Activated naive CD8-positive, alpha-beta T cell treated with anti-CD3 and anti-CD28 coated beads, Interleukin-2, amount 50 U/mL, for 16 hours (primary cell): ENCODE measurements at places on chromosomes 11 and 22.

DNA sequence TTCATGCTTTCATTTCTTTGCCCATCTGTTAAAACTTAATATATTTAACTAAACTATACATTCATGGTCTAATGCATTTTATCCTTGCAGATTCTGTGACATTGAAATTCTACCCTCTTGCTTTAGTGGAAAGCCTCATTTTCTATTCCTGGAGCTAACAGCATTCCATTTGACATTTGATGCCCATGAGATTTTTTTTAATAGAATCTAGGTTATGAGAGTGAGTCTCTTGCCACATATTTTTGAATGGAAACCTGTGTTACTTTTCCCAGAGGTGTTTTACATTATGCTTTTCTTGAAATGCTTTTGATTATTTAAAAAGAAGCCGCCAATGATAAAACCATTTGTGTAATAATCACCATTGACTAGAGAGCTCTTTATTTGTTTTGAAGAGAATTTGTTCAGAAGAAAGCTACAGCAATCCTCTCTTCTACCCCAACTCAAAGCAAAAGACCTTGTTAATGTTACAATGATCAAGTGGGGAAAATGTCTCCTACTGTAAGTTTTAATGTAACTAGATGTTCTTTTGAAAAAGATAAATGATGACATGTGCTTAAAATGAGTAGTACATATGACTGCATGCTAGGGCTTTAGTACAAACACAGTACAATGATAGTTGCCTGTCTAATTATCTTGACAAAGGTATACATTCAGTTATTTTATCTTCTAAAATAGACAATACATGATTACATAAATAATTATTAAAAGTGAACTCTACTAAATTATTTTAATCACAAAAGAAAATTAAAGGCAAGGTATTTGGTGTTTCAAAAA lies 67.3 kb downstream of the GAS2 start:
- DNase-seq, result no peak

GRCh38 chr11:117690484-117691217 lies 106.4 kb downstream of the DSCAML1 start:
- DNase-seq, result no peak

GRCh38 chr22:19705181-19705934 lies 8.9 kb upstream of the SEPTIN5 start:
- DNase-seq, result no peak

DNA sequence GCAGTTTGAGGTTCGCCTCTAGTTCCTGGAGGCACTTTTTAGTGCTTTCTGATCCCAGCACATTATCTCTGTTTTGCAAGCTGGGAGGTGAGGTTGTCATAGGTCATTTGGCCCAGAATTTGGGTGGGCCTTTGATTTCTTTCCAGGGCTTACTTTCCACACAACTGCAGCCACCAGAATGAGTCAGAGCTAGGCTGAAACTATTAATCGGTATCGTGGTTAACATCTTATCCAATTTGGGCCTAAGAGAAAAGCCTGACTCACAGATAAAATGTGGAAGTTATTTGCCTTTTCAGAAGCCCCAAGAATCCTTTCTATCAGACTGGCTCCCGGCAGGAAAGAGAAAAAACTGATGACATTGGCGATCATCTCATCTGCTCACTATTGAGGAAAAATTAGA lies 166.4 kb downstream of the KIRREL3 start:
- no peak for DNase-seq

GRCh38 chr22:48537343-48537680 lies 1290.4 kb downstream of the BRD1 start:
- no peak for DNase-seq

DNA sequence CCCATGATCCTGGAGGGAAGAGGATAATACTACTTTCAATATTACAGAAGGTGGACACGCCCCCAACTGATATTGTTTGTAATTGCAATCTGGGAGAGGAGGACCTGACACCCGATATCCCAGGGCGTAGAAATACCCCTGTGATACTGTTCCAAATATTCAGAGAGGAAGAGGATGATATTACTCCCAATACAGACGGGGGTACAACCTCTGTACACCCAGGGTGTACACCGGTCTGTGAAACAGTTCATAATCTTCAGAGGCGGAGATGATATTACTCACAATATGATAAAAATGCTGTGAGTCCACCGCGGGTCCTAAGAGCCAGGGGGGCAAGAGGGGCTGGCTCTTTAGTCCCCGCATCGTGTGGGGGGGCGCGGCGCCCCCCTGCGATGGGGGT lies 57.2 kb upstream of the ALDH3B2 start:
- no peak for DNase-seq

- DNase-seq, result no peak
These were observed 1.8 kb upstream of the DUSP8 start for GRCh38 chr11:1573903-1574237.

GRCh38 chr11:7677071-7677470 lies 3.8 kb upstream of the CYB5R2 start:
- DNase-seq, result no peak

DNA sequence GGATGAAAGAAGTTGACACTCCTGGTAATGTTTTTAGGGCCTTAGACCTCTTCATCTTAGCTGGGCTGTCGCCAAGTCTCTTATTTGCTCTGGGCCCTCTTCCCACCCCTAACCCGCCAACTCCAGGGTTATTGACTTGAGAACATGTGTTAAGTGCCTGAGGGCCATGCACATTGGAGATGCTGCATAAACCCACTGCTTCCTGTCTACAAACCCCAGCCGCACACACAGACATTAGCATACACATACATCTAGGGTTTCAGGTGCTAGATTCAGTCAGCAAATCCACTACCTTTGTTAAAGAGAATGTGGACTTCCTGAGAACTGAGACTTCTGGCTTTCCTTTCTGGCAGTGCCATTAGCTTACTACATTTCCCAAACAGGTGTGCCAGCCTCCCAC lies 817 bp downstream of the PANX3 start:
- no peak for DNase-seq

- DNase-seq, result no peak
These were observed 967.0 kb upstream of the FAT3 start for GRCh38 chr11:91257667-91258066.

- no peak for DNase-seq
These were observed 28.1 kb downstream of the PGM2L1 start for GRCh38 chr11:74370123-74370522.

GRCh38 chr22:34761111-34761510 lies 304.8 kb upstream of the ISX start:
- DNase-seq, result no peak

DNA sequence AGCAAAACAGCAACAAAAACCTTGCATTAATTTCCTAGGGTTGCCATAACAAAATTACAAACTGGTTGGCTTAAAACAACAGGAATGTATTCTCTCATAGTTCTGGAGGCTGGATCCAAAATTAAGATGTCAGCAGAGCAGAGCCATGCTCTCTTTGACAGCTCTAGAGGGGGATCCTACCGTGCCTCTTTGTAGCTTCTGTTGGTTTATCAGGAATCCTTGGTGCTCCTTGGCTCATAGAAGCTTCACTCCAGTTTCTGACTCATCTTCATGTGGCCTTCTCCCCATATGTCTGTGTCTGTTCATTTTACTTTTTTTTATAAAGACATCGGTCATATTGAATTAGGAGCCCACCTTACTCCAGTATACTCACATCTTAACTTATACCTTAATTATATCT lies 90.5 kb upstream of the POU2AF2 start:
- no peak for DNase-seq
